NCI-H1092 treated with DMSO at 0.1 percent for 48 hours (cell line): ENCODE measurements at places on chromosomes 16 and 17.

DNA sequence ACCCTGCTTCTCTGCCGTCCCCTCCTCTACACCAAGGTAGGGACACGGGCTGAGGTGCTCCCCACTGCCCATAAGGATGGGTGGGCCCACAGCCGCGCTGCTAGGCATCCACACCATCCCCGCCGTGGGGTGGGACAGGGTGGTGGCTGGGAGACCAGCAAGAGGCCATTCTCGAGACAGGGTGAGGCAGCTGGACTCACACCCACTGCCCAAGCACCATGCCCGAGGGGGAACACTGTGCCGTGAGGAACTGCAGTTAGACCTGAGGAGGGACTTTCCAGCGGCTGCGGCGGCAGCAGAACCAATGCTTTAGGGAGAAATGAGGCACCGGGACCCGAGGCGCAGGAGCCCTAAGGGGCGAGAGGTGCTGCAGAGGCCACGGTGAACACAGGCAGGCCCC is 13.3 kb downstream of the PKD1 start:
- DNase-seq = no peak

DNA sequence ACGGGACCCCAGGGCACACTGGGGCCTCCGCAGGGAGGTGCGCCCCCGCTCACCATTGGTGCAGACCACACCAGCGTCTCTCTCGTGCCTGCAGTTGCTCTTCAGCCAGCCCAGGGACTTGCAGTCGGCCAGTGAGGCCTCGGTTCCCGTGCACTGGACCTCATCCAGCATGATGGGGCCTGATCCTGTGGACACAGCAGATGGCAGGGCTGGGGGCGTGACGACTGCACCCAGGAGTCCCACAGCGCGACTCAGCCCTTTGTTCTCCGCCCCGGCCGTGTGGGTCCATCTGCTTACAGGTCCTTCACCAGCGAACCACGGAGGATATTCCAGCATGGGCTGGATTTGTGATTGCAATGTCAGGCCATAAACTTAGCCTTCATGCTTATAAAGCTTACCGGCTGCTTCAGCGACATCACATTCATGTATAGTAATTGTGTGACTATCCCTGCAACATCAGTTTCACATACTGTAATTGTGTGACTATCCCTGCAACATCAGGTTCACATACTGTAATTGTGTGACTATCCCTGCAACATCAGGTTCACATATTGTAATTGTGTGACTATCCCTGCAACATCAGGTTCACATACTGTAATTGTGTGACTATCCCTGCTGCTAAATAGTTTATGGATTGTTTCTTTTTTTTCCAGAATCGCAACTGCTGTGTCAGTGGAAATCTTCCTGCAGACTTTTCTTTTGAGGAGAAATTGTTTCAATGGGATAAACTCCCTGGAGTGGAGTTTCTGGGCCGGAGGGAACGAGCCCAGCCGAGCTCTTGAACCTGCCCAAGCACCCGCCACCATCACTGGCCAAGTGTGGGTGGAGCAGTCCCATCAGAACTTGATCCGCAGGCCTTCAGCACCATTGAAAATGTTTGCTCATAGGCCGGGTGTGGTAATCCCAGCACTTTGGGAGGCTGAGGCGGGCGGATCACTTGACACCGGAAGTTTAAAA is 4.8 kb downstream of the LGALS3BP start:
- no peak for DNase-seq

DNA sequence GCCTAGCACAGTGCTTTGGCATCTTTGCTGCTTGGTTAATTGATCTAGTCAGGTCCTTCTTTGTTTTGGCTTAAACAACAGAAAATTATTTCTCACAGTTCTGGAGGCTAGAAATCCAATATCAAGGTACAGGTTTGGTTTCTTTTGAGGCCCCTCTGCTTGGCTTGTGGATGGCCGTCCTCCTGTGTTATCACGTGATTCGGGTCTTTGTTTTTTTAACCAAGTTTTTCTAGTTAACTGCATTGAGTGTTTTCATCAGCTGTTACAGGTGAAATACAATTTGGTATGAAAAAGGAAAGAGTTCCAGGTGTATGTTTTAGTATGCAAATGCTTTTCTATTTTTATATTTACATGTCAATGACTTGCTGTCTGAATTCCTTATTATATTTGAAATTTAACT is 2.8 kb downstream of the NLK start:
- DNase-seq = no peak

GRCh38 chr16:85445064-85445778 is 167.9 kb upstream of the GSE1 start:
- DNase-seq = peak; percentile 99

- no peak for DNase-seq
Observed at GRCh38 chr16:12471383-12471782, 332.3 kb downstream of the CPPED1 start.

GRCh38 chr17:18008496-18009268 is 30.3 kb downstream of the ATPAF2 start:
- DNase-seq = no peak

- no peak for DNase-seq
Observed at GRCh38 chr16:502179-502943, 25.2 kb upstream of the CAPN15 start.

- DNase-seq = no peak
Observed at GRCh38 chr17:70871180-70871818, 702.0 kb downstream of the KCNJ2 start.

DNA sequence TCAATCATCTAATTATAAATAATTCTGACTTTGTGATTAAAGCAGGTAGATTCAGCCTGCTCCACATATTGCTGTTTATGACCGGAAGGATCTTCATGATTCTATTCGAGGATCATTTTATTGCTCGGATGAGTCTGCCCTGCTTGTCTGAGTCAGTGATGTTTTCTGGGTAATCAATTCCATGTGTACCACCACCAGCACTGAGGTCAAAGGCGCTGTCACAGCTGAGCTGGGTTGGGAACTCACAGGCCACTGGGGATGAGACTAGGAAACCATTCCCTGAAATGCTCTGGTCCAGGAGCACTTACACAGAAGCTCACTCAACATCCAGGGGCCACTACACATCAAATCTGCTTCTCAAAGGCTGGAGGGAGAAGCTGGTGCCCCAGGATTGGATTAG is 30.4 kb upstream of the ERN1 start:
- DNase-seq = no peak

GRCh38 chr17:50155115-50155819 is 4.8 kb upstream of the PPP1R9B start:
- DNase-seq = no peak

- no peak for DNase-seq
Observed at GRCh38 chr17:337022-337420, 15.6 kb downstream of the RPH3AL start.

GRCh38 chr17:66365903-66366302 is 63.5 kb downstream of the PRKCA start:
- DNase-seq = no peak

GRCh38 chr17:41642252-41643156 is 18.1 kb upstream of the KRT17 start:
- DNase-seq = no peak

GRCh38 chr16:59783191-59783590 is 1049.1 kb upstream of the GOT2 start:
- no peak for DNase-seq

GRCh38 chr16:55033225-55034156 is 102.8 kb downstream of the IRX5 start:
- peak; percentile 14 for DNase-seq

DNA sequence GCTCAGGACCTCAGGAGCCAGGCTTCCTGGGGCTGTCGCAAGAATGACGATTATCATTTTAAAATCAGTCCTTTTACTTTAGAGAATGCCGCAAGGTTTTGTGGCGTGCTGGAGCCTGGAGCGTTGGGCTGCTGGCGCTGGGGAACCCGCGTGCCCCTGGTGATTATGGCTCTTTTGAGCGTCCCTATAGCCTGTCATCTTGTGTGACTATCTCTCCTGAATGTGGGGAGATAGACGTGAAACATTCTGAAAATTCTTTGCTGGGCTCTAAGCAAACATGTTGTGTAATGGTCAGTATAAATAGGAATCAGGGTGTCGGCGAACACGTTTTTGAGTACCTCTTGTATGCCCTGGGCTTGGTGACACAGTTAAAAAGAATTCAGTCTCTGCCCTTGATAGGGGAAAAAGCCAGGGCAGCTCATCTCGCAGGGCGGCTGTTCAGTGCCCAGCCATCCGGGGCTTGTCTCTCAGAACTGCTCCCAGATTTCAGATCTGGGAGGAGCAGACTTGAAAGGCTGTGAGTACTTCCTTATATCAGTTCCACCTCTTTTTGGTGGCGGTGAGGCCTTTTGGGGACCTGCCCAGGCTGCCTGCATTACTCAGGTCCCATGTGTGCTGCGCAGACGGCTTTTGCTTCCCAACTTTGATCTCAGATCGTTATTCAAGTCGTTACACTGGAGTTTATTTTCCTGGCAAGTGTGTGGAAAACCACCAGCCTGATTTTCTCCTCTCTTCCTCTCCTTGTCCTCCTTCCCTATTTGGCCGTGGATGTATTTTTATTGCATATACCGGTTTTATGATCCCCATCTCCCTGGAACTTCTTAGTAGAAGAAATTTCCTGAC is 973 bp downstream of the SLC7A6 start:
- DNase-seq = peak; percentile 44

DNA sequence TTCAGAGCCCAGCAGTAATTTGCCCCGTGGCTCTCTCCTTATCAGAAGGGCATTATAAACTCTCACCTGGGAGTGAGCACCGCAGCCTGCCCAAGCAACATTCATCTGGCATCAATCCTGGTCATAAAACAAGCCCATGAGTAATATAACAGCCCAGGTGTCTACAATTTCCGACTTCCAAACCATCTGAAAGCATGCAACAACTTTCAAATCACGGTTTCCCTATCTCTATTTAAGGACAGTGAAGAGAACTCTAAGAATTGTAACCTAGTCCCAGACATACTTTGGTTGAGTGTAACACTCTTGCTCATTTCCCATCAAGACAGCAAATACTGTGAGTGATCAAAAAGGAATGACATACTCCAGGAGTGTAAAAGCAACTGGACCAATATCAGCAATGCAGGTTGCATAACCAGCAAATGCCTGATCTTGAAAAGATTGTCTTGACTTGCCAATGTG is 487.4 kb upstream of the SOX9 start:
- no peak for DNase-seq

DNA sequence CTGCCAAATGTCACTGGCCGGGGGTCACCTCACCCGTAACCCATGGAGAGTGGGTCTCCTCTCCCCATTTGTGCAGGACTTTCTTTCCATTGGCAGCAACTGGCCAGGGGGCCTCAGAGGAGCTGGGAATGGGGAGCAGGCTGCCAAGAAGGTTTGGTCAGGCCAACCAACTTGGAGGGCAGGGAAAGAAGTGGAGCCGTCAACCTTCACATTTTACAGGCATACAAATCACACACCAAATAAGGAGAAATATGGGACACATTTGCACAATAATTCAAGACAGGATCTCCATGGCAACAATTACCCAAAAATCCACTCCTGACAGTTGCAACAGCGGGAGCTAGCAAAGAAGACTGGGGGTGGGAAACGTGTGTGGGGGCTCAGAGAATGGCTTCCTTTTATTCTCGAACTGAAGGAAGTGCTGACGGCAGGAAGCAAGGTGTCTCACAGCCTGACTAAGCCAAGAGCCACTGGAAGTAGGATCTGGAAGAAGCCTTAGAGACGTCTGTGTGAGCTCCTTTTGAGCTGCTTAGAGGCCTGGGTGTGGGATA is 20.9 kb downstream of the RPRML start:
- DNase-seq = no peak

- peak; percentile 40 for DNase-seq
Observed at GRCh38 chr16:30875871-30876801, 17.7 kb downstream of the BCL7C start.

DNA sequence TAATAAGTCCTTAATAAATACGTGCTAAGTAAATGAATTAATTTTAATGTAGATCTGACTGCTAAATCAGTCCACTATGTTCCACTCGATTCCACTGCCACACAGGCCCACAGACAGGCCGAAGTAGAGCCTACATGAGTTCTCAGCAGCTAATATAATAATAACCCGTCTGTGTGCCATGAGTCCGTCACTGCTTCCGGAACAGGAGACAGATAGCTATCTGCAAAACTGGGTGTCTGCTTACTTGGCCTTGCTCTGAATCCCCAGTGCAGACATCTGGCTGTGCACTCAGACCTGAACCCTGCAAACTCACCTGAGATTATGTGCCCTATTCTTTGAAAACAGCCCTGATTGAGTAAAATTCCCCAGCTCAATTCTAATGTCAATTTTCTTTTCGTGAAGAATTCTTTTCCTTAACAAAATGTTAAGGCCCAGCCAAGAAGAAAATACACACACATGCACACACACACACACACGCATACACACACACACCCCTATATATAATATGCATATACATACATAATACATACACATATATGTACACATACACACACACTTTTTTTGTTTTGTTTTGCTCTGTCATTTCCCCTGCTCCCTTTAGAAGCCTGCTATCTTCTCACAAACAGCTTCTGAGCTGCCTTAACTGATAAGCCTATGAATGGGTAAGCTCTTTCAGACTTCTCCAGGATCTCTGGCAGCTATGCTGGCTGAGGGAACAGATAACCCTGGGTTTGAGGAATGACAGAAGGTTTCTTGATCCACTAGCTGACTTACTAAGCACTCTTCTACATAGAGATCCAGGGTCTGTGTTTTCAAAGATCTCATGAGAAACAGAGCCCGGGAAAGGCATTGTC is 39.8 kb upstream of the TOM1L1 start:
- no peak for DNase-seq

DNA sequence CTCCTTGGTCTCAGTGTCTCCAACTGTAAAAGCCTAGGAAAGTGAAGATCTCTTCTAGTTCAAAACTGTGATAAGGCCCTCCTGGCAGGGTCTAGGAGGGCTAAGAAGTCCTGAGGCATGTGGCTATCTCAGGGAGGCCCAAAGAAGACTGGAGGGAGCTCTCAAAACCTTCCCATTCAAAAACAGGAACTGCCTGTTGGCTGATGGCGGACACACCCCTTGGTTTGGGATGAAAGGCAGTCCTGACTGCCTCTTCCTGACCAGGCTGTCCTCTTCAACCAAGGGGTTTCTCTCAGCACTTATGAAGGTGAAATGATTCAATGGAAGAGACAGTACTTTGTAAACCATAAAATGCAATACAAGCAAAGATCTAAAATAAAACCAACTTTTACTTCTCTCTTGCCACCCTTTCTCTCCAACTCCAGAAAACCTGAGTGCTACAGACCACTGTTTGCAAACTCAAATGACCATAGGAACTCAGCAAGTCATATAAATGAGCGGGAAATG is 4.7 kb downstream of the ZNF764 start:
- DNase-seq = no peak

- no peak for DNase-seq
Observed at GRCh38 chr17:18300725-18301480, 13.9 kb downstream of the TOP3A start.
